LHCN-M2 (cell line): ENCODE measurements at places on chromosomes 12 and 14. TPM values are rescaled to one million over a fixed set of nuclear protein-coding genes. Genes with fewer than 3 reads are reported as not detected.

DNA sequence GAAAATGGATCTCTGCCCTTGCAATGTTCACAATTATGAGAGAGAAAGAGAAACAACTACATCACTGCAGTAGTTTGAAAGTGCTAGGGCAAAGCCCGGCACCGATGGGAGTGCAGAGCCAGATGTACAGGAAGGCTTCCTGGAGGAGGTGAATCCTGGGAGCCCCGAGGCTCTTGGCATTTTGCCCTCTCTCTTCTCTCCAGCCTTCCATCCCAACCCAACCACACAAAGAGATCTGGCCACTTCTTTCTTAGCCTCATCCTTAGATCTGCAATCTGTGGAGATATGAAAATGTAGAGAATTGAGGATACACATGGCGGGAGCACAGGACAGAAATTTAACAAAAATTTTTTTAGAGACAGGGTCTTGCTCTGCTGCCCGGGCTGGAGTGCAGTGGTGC is 3.3 kb upstream of the PAPLN start:
- DNase-seq, result no peak

- peak; percentile 83 for DNase-seq
Measured at GRCh38 chr12:27383429-27384260, 51.0 kb downstream of the BMAL2 start.

DNA sequence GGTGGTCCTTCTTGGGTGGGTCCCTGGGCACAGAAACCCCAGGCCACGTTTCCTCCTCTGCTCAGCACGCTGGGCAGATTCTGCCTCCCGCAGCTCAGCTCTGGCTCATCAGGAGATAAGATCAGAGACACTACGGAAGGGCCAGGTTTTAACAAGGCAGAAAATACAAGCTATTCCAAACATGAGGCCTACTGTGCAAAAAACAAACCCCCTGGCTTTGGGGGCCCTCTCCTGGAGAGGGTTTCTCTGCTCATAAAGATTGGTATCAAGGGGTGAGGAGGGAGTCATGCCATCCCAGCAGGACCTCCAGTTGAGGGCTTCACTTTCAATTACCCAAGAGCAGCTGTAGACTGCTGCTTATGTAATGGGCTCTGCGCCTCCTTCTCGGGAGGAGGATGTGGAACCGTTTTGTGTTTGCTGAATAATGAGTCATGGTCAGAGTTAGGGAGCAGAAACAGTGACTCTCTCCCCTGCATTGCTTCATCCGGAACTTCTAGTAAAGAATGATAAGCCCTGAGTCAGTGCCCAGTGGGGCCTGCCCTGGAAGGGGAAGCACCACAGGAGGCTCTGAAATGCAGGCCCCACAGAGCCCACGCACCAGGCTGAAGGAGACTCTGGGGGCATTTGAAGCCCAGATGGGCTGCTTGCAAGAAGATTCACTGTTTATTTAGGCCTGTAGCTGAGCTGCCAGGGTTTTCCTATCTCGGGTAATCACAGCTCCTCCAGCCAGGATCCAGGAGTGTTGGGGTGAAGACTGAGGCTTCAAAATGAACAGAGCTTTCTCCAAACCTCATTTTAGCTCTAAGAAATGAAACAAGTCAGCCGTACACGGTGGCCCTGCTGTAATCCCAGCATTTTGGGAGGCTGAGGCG is 79.3 kb downstream of the SSPN start:
- peak; percentile 99 for DNase-seq

DNA sequence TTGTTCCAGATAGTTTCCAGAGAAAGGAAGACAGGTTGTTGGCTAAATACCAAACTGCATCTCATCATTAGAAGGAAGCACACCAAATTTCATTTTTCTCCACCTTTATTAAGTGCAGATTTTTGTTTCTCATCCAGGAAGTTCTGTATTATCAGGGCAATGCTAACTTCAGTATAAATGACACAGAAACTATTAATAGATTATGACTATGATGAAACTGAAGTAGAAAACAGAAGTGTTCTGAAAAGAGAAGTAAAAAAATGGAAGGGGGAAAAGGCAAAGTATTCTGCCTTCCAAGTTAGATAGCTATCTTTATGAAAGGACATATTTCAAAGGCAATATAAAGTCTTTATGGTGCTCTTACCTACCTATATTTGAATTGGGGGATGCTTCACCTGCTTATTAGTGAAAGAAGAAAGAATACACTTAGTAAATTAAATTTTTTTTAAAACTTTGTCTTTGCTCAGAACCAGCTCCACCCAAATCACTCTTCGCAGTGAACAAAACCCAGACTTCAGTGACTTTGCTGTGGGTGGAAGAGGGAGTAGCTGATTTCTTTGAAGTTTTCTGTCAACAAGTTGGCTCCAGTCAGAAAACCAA is 223.9 kb downstream of the PTPRO start:
- no peak for DNase-seq

DNA sequence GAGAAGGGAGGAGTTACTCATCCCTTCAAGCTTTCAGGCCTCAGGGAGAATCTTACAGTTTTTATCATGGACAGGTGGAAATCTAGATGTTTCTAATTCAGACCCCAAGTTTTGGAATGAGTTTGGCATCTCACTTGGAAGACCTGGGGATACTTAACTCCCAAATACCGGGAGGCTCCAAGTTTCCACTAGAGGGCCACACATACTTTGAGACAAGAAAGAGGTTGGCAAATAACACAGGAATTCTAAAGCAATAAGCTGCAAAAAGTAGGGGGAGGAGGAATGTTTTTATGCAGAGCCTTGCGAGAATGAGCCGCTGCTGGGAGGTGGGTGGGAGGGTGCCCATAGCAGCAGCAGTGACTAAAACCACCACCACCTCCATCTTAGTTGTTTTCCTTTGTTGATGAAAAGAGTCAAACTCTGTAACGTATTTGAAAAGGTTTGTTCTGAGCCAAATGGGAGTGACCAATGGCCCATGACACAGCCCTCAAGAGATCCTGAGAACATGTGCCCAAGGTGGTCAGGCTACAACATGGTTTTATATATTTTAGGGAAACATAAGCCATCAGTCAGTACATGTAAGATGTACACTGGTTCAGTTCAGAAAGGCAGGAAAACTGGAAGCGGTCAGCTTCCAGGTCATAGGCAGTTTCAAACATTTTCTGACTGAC is 34.2 kb upstream of the RNASE1 start:
- peak; percentile 15 for DNase-seq

- peak; percentile 85 for DNase-seq
Measured at GRCh38 chr14:103576371-103577024, 13.7 kb downstream of the COA8 start.

RDH11 gene
- total RNA-seq, result 69.7 and 78.0 TPM in 2 replicates
